ENCODE measurements at places on chromosomes 5 and 9.

DNA sequence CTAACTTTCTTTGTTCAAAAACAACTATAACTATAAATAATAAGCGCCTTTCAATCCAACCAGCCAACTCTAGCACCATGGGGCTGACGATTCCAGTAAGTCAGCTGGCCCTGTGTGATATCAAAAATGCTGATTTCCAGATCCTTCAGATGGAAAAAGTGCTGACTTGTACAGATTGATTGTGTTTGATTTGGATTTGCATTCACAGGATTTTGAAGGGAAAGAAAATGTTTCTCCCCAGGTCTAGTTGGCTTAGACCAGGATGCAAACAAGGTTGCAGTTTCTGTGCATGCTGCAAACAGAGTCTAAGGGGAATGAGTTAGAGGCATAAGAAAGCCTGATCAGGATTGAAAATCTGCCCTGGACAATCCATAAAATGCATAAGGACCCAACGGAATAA is 68.9 kb downstream of the SLC1A3 start:
- DNase-seq = no peak

GRCh38 chr5:65209341-65209740 is 272.4 kb downstream of the ADAMTS6 start:
- no peak for DNase-seq

- DNase-seq = no peak
Measured at GRCh38 chr9:94112716-94113465, 28.6 kb downstream of the PTPDC1 start.

GRCh38 chr5:140365282-140365681 is 5.3 kb downstream of the SLC4A9 start:
- DNase-seq = no peak

DNA sequence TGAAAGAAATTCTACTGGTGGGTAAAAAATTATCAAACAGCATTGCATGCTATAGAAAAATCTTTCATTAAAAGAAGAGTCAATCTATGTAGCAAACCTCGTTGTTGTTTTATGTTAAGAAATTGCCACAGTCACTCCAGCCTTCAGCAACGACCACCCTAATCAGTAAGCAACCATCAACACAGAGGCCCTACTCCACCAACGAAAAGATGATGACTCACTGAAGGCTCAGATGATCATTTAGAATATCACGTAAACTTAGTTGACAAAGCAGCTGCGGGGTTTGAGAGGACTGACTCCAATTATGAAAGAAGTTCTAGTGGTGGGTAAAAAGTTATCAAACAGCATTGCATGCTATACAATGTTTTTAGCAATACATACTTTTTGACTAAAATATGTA is 242.6 kb downstream of the DRD1 start:
- no peak for DNase-seq

DNA sequence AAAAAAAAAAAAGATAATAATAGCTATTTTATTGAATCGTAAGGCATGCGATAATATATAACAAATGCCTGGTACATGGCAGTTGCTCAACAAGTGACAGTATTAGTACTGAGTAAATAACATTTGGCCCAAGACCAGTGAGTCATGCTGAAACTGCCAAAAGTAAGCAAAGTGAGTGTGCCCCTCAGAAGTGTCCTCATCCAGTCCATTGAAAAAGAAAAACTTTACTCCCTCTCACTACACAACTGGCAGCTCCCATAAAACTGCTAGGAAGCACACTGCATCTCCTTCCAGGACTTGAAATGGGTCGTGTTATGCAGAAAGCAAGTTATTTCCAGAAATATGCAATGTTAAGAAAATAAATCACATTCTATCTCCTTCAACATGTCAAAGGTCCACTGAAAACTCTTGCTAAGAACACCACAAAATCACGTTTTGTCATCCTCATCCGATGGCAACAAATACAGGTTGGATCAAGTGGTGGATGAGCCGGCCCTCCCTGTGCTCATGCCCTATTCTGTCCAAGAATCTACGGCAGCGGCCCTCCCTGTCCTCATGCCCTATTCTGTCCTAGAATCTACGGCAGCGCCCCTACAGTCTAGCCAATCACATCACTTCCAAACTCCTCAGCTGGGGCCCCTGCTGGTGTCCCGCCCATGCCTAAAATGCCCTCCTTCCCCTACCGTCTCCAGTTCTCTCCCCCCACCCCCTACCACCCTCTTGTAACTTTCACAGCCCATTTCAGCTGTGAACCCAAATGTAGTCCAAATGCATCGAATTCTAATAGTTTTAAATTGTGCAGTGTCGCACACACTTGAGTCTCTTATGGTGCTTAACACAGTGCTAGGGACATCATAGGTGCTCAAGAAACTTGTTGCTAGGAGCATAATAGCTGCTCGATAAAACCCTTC is 12.5 kb downstream of the PTCH1 start:
- DNase-seq = peak; percentile 39

DNA sequence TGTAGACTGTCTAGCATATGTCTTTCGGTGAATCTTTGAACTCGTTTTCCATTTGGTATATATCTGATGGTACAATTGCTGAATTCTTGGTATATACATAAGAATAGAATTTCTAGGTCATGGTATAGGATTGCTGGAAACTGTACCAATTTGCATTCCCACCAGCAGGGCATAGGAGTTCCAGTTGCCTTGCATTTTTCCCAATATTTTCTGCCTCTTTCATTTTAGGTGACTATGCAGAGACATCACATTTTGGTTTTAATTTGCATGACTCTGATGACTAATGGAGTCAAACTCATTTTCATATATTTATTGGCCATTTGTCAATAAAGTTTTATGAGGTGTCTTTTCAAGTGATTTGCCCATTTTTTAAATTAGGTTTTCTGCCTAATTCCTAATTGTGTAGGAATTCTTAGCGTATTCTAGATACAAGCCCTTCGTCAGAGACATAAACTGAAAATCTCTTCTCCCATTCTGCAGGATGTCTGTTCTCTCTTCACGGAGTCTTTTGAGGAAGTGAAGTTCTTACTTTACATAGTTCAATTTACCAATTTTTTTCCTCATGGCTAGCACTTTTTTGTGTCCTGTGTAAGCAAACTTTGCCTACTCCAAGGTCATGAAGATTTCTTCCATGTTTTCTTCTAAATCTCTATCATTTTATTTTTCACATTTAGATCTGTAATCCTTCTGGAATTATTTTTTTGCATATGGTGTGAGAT is 28.9 kb upstream of the PDCD1LG2 start:
- no peak for DNase-seq

- DNase-seq = no peak
Measured at GRCh38 chr5:10338686-10339057, 14.8 kb upstream of the MARCHF6 start.

- no peak for DNase-seq
Measured at GRCh38 chr5:124888622-124889485, 142.4 kb upstream of the ZNF608 start.

DNA sequence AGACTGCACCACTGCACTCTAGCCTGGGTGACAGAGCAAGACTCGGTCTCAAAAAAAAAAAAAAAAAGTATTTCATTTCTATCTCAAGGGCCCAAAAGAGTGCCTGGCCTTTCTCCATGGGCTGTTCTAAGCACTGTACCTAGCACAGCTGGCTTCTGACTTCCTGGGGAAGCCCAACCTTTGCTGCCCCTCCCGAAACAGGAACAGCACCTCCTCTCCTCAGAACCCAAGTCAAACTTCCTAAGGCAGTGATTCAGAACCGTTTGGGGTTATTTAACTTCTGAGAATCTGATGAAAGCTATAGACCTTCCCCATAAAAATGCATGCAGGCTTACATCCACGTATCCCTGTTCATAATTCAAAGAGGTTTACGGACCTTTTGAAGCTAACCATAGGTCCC is 57.8 kb downstream of the NRG2 start:
- no peak for DNase-seq

DNA sequence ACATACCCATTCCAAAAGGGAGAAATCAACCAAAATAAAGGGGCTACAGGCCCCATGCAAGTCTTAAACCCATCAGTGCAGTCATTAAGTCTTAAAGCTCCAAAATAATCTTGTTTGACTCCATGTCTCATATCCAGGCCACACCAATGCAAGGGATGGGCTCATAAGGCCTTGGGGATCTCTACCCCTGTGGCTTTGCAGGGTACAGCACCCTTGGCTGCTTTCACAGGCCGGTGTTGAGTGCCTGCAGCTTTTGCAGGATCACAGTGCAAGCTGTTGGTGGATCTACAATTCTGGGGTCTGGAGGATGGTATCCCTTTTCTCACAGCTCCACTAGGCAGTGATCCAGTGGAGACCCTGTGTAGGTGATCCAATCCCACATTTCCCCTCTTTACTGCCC is 5.0 kb upstream of the SPINK14 start:
- no peak for DNase-seq

- no peak for DNase-seq
Measured at GRCh38 chr5:111143910-111144309, 51.8 kb downstream of the WDR36 start.

GRCh38 chr9:18881758-18882157 is 151.3 kb downstream of the SAXO1 start:
- DNase-seq = no peak

- no peak for DNase-seq
Measured at GRCh38 chr5:112329419-112330090, 89.5 kb downstream of the EPB41L4A start.

DNA sequence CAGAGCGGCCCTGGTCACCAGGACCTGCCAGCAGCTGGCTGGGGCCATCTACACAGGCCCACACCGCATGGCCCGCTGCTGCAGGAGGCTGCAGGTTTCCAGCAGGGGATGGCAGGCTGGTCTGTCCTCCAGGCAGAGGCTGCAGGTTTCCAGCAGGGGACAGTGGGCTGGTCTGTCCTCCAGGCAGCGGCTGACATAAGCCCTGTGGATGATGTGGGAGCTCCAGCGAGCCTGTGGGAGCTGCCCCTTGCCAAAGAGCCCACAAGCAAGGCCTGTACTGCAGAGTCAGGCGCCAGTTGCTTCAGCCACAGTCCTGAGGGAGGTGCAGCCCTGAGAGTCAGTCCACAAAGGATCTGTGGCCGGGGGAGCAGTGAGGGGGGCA is 18.5 kb downstream of the TPPP start:
- DNase-seq = no peak

DNA sequence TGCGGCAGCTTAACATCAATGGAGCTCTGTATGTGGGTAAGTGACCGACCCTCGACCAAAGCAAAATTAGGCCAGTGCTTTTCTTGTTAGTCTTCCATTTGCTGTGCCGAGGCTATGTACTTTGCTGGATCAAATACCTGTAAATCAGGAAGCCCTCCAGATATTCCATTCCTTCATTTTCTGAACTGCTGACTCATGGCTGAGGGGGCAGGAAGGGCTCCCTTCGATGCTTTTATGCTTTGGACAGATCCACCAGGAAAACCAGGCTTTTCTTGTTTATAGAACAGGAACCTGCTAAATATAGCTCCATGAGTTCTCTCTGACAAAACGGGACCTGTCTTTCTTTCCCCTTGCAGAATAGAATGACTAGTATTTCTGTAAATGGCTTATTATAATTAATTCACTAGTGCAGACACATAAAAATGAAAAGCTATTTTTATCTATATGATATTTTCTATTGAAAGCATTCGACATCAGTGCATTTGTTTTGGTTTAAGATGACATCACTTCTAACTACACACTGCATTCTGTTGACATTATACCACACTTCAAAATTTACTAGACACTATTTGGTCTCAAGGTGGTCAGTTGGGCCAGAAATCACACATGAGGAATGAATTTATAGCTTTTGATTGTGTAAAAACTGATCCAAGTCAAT is 93.3 kb downstream of the LIFR start:
- DNase-seq = no peak

DNA sequence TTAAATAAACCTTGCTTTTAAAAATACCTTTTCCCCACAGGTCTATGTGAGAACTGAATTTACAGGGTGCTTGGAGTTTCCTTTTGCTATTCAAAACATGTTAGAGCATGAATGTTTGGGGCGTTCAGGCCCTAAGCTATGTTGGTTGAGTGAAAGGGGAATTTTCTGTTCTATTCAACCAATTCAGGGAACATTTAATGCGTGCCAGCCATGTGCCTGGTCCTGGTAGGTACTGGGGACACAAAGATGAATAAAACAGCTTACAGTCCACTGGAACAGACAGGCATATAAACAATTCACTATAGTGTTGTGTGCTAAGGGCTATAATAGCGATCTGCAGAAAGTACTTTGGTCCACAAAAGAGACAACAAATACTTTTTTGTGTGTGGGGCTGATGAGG is 108.5 kb downstream of the ZSWIM6 start:
- DNase-seq = no peak

- DNase-seq = no peak
Measured at GRCh38 chr5:38414348-38414747, 142.1 kb downstream of the LIFR start.

- no peak for DNase-seq
Measured at GRCh38 chr5:34038390-34038789, 4.6 kb downstream of the C1QTNF3 start.

GRCh38 chr5:115939059-115939458 is 23.2 kb upstream of the LVRN start:
- DNase-seq = no peak

DNA sequence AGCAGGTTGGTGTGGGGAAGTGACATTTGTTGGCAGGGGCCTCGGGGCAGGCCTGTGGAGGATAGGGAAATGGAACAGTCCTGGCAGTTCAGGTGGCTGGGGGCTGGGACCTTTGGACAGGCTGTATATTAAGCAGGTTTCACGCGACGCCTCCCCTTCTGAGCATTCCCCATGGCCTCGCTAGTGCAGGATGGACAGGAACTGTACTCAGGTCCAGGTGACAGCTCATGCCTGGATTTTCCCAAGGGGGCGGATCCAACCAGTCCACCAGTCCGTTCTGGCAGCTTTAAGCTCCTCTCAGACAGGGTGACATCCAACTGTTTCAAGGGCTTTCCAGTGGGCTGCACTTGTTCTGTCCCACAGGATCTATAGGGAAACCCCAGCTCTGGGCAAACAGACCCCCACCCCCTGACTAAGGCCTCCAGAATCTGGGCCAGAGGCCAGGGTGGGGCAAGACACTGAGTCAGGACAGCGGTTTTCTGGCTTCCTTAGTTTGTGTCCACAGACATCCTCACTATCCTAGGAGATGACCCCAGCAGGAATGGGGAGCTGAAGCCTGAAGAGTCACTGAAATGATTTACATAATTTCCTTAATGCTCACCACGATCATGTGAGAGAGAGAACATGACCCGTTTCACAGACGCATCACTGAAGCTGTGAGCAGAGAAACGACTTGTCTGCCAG is 20.9 kb downstream of the CSF2 start:
- no peak for DNase-seq

GRCh38 chr9:130541533-130541932 is 37.8 kb upstream of the FUBP3 start:
- no peak for DNase-seq

DNA sequence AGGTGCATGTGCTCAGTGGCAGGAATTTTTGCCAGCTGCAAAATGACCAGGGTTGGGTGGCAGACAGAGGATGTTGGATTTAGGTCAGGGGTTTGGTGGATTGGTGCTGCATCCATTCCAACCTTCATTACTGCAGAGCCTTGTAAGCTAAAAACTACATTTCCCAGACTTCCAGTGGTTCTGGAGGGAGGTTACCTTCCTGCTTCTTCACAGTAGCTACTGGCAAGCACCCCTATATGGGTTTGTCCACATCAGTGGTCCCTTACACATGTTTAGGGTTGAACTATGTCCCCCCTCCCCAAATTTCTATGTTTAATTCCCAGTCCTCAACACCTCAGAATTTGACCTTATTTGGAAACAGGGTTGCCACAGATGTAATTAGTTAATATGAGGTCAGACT is 20.7 kb upstream of the IL17B start:
- no peak for DNase-seq

GRCh38 chr9:18976221-18976708 is 56.7 kb downstream of the SAXO1 start:
- DNase-seq = no peak

- DNase-seq = no peak
Measured at GRCh38 chr5:96671441-96671840, 9.3 kb downstream of the CAST start.

All from hypothalamus (tissue), 51 donors.